ENCODE measurements at places on chromosomes 7 and 10.
A peak's percentile ranks its signal among the peaks of the same experiment; 100 is the strongest.

GRCh38 chr7:104839842-104840241 lies 174.2 kb upstream of the KMT2E start:
- no peak for DNase-seq

DNA sequence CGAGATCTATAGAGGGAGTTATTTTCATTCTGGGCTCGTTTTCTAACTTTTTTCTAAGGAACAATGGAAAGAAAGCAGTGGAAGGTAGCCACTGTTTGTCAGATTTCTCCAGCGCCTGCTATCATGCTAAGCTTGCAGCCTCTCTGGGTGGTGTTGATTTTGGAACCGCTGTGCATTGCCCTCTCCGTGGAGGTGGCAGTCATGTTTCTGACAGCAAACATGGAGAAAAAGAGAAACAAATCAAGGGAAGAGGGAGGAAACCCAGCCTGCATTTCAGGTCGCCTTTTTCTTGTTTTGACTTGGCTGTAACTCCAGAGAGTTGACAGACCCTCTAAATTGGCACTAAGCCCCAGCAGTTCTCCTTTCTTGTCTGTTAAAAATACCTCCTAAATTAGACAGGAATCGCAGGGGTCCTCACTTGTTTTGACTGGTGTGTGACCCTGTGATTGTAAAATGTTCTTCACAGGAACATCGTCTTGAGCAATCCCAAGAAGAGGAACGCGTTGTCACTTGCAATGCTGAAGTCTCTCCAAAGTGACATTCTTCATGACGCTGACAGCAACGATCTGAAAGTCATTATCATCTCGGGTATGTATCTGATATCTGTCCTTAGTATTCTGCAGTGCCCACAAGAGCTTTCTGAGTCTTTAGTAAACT lies 4.8 kb downstream of the ECHDC3 start:
- no peak for DNase-seq

- no peak for DNase-seq
Observed at GRCh38 chr7:153530441-153530840, 521.8 kb upstream of the DPP6 start.

GRCh38 chr7:1936531-1937251 lies 266.6 kb downstream of the ELFN1 start:
- DNase-seq: no peak

DNA sequence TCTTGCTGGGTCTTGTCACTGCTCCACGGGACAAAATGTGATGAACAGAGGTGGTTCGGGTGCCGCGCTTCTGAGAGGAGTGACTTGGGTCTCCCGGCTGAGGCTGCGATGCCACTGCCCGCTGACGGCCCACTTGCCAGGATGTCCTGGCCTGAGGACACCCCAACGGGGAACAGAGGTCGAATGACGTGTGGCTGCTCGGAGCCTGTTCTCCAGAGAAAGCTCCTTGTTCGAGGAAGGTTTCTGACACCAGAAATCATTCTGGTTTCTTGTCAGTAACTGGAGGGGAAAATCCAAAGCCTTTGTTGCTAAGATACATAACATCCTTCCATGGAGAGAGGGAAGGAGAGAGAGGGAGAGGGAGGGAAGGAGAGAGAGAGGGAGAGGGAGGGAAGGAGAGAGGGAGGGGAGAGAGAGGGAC lies 236.4 kb downstream of the WDR37 start:
- DNase-seq: no peak

- DNase-seq: no peak
Observed at GRCh38 chr10:63478564-63478963, 12.8 kb upstream of the JMJD1C start.

DNA sequence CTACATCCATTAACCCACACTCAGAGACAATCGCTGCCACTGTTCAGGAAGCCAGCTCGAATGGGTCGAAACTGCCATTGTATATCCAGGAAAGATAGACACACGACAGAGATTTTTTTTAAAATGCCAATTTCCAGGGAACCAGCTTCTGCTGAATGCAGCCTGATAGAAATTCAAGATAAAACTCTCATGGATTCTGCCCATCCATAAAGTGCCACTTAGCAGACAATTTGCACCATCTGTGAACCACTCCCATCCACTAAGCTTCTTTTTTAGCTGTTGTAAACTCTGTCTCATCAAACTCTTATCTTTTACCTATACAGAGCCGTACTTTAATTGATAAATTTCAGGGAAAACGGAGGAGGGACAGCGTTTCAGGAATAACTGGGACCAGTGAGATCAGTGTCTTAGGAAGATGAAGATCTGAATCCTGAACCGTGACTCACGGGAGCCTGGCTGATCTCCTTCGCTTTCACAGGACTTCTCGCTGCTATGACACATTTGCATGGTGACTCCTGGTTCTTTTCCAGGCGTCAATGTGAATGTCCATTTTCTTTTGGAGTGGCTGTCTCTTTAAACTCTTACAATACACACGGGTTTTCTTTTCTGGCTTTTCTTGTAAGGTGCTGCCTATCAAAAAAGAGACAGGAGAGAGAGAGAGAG lies 103.4 kb downstream of the FAM204A start:
- DNase-seq: no peak

- no peak for DNase-seq
Observed at GRCh38 chr7:88278881-88279280, 27.8 kb downstream of the STEAP4 start.

DNA sequence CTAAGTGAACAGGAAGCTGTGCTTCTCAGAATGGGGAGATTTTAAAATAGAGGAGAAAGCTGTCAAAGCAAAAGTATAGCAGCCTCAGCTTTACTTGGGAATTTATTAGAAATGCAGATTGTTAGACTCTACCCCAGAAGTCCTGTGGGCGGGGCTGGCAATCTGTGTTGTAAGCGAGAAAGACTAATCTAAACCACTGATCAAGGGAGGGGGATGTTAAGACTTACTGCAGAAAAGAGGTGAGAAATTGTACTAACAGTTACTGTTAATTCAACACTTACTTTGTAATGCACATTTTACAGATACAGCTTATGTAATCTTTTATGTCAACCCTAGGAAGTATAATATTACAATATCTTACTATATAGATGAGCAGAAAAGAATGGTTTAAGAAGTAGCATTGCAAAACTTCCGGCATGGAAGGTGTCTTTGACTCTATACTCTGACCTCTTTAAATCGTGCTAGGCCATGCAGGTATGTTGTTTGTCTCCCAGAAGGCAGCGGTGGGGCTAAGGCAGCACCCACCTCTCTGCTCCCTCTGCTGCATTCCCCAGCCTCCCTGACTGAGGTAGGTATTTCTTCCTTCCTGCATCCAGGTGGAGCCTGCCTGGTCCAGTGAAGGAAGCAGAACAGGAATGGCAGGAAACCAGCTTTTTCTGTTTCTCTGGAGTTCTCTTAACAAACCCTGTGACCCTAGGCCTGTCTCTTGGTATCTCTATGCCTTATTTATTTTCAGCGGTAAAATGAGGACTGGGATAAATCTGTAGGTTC lies 462.2 kb downstream of the AUTS2 start:
- no peak for DNase-seq

GRCh38 chr10:32004161-32004591 lies 52.0 kb downstream of the KIF5B start:
- DNase-seq: no peak

DNA sequence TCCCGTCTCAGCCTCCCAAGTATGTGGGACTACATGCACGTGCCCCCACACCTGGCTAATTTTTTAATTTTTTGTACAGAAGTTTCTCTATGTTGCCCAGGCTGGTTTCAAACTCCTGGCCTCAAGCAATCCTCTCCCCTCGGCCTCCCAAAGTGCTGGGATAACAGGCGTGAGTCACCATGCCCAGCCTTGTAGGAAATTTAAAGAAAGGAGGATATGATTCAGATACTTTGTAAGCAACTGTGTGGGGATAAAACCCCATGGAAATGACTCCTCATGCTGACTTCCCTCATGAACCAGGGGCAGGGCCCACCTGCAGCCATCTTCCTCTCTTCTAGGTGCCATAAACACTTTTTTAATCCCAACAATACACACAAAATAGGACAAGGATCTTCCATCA lies 50.2 kb downstream of the APBB1IP start:
- no peak for DNase-seq

DNA sequence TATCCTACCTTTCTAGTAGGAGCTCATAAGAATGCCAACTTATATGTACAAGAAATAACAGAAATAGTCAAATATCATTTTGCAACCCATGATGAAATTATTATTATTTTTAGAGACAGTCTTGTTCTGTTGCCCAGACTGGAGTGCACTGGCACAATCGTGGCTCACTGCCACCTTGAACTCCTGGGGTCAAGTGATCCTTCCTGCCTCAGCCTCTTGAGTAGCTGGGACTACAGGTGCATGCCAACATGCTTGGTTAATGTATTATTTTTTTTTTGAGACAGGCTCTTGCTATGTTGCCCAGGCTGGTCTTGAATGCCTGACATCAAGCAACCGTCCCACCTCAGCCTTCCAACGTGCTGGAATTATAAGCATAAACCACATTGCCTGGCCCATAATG lies 44.8 kb downstream of the TNPO3 start:
- no peak for DNase-seq

- DNase-seq: no peak
Observed at GRCh38 chr7:79668292-79668691, 214.8 kb upstream of the MAGI2 start.

DNA sequence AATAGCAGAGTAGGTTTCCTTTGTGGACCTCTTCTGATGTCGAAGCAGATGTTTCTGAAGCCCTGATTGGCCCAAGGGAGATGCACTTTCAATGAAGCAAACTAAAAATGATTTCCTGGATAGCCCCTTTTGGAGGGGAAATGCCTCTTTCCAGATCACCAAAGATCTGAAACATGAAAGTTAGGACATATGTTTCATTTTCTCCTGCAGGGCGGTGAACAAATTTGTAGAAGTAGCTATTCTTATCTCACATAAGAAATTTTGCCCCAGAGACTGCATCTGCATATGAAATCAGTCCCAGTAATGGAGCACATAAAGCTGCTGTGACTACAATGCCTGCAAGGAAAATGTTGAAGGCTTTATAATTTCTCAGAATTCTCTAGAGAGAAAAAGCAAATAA lies 56.0 kb downstream of the THSD7A start:
- no peak for DNase-seq

DNA sequence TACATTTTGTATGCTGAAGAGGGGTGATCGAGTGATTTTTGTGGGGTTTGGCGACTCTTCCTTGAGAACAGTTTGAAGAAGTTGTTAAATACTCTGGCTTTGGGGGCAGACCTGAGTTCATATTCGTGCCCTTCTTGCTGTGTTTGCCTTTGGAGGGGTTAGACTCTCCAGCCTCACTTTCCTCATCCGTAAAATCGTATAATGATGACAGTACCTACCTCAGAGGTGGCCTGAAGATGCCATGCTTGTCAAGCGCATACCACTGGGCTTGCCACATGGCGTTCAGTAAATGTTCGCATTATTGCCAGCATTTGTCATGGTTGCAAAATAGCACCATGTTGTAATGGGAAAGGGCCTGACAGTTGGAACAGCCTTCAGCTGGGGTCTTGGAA lies 1.3 kb downstream of the STK17A start:
- peak; percentile 40 for DNase-seq

DNA sequence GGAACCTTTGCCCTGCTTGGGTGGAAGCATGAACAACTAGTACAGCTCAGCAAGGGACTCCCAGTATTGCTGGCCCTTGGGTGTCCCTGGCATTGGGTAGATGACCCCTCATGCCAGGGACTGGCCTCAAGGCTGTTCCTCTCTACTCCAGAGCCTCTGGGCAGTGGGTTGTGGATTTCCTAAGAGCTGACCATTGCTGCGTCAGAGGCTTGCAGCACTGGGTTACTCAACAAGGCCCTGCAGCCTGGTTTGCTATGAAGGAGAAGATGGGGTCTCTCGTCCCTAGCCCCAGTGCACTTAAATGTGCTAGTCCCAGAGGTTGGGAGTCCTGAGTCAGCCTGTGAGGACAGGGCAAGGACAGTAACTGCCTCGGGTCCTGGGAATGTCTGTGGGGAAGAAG lies 2.5 kb downstream of the VSIR start:
- no peak for DNase-seq

DNA sequence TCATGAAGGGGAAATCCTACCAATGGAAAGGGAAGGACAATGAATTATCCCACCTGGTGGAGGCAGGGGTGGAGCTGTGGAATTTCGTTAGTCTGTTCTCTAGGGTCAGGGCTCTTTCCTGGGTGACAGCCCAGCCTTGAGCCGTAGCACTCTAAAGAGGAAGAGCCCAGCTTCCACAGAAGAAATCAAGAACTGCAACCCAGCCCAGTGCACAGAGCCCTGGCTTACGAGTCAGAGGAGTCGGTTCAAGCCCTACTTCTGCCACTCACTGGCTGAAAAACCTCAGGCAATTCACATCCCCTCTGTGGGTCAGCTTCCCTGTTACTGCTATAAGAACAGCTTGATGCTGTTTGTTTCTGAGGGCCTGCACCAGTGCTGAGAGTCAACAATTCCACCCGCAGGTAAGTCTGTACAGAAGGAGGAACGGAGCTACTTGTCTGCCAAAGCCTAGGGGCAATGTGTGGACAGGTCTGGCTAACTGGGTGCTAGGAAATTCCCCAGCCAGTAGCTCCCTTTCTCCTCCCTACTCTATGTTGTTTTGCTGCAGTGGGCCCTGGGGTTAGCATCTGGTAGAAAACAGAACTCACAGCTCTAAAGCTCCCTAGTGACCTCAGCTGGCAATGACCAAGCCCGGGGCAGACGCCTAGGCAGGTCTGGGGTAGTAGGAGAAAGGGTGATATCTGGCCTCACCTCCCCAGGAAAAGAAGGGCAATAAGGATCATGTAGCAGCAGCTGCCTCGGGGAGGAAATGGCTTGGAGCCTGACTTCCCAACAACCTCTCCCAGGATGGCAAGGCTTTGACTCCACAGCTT lies 3.3 kb downstream of the AVPI1 start:
- DNase-seq: no peak

GRCh38 chr10:86673216-86673826 lies 5.0 kb downstream of the LDB3 start:
- no peak for DNase-seq

- no peak for DNase-seq
Observed at GRCh38 chr7:110129159-110129558, 961.8 kb upstream of the LRRN3 start.

DNA sequence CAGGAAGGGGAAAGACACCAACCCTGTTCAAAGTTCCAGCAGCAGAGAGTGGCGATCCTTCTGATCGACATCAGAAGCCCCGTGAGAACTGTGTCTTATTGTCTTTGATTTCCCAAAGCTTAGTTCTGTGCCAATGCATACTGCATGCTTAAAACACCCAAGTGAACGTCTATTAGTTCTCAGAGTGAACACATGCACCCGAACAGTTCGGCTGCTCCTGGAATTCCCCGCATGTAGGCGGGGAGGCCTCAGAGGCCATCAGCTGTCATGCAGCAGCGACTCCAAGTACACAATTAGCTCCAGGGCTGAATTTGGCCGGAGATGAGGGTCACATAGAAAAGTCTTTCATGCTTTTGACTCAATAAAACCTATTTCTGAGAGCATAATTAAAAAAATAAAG lies 276.9 kb downstream of the ZMYND11 start:
- no peak for DNase-seq

Data from hematopoietic multipotent progenitor cell treated with erythropoietin and hydrocortisone succinate and interleukin-3 and kit ligand, for 15 days (in vitro differentiated cells).